Left colon (tissue), 2 donors: ENCODE measurements at places on chromosomes 2 and 18. TPM values are rescaled to one million over a fixed set of nuclear protein-coding genes. Genes with fewer than 3 reads are reported as not detected.

Gene SMAD4
- 100 TPM for total RNA-seq

Gene TGFBRAP1
- 19.7 TPM for total RNA-seq

Gene WDPCP
- total RNA-seq: 3.7 TPM

Gene C2orf15
- 3.3 TPM for total RNA-seq

Gene TUBA4B
- not detected for total RNA-seq

Gene ATP8B1
- 387 TPM for total RNA-seq

Gene CDH20
- not detected for total RNA-seq

Gene MMADHC
- total RNA-seq: 100 TPM

Gene ASB18
- total RNA-seq: not detected

Gene TXNL1
- 50.3 TPM for total RNA-seq

Gene CPLX4
- not detected for total RNA-seq

Gene RAB11FIP5
- 19.3 TPM for total RNA-seq

Gene PLGLB2
- total RNA-seq: 1.5 TPM

Gene ACTR3
- total RNA-seq: 252 TPM

Gene MRPL19
- 51.2 TPM for total RNA-seq

Gene UCN
- total RNA-seq: 0.52 TPM

Gene MROH2A
- total RNA-seq: 0.24 TPM

Gene PTH2R
- 0.08 TPM for total RNA-seq

Gene UGT1A7
- total RNA-seq: 5.6 TPM

Gene SOWAHC
- 55.8 TPM for total RNA-seq

Gene NCKAP5
- total RNA-seq: 2.0 TPM

Gene SLC40A1
- 245 TPM for total RNA-seq

Gene STAT1
- total RNA-seq: 54.1 TPM

Gene CCBE1
- 8.0 TPM for total RNA-seq

Gene NPPC
- not detected for total RNA-seq

Gene ETAA1
- total RNA-seq: 5.8 TPM

Gene G6PC2
- not detected for total RNA-seq

Gene LGALSL
- total RNA-seq: 43.6 TPM

Gene PSMA8
- not detected for total RNA-seq
